ENCODE measurements at places on chromosomes 5 and 9. TPM values are rescaled to one million over a fixed set of nuclear protein-coding genes. Genes with fewer than 3 reads are reported as not detected.

SNCB gene
- total RNA-seq = 3.5 TPM

DNLZ gene
- total RNA-seq = 22.3 TPM

DNA sequence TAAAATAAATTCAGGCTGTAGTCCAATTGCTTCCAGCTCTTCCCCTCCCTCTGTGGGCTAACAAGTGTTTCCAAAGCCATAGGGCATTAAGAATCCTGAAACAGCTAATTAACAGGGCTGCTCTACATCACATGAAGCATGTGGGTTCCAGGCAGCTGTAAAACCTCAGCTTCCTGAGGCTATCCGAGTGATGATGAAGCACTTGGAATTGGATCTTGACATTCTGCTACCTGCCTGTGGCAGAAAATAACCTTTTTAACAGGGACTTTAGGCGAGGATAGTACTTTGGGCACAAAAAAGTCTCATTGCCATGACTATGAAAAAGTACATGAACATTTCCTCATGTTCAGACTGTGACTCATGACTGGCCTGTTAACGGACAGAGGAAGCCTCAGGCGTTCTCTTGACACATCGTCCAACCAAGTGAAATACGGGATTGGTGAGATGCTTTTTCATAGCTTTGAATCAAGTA, 107.2 kb downstream of the PDE4D start:
- no peaks in the 10 kb centered on the region for H3K27me3 ChIP-seq
- no peak overlapping the region for H3K27ac ChIP-seq
- no peak for DNase-seq
- no peaks in the 10 kb centered on the region for H3K4me1 ChIP-seq
- no peak overlapping the region for H3K4me3 ChIP-seq
- H3K36me3 ChIP-seq = no peaks in the 10 kb centered on the region

DND1 gene
- 2.3 TPM for total RNA-seq

- no peak overlapping the region for H3K27ac ChIP-seq
- DNase-seq = no peak
- no peak overlapping the region for H3K4me3 ChIP-seq
- H3K36me3 ChIP-seq = peaks cover 29% of the 10 kb centered on the region
These were observed 97.8 kb upstream of the C5orf63 start for GRCh38 chr5:127170918-127171600.

DNA sequence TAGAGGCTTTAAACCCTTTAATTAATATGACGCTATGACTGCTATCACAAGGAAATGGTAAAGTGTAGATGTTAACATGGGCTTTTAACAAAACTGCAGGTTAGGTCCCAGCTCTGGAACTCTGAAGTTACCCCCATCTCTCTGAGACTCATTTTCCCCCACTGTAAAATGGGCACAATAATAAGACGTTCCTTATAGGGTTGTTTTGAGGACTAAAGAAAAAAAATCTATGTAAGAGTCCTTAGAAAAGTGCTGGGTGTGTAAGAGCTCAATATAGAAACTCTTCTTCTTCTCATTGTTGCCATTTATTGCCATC, 45.8 kb upstream of the STK32A start:
- H3K36me3 ChIP-seq = no peaks in the 10 kb centered on the region
- H3K4me3 ChIP-seq = no peak overlapping the region
- DNase-seq = no peak

DNA sequence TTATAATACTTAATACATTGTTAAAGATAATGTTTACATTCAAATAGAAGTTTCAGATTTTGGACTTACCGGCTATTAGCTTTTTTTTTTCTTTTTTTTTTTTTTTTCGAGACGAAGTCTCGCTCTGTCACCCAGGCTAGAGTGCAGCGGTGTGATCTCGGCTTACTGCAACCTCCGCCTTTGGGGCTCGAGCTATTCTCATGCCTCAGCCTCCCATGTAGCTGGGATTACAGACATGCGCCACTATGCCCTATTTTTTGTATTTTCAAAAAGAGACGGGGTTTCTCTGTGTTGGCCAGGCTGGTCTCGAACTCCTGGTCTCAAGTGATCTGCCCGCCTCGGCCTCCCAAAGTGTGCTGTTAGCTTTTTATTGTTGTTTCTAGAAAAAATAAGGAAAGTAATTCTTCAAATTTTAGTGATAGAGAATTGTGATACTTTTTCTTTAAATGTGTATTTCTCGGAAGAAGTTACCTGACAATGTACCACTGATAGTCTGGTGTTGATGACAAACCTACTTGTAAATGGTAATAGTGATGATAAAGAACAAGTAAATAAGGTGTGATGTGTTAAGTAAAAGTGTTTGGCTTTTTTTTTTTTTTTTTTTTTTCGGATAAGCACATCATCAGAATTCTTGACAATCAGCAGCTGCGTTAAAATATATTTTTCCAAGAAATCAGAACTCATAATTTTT, 2.7 kb downstream of the CDC42SE2 start:
- no peaks in the 10 kb centered on the region for H3K27me3 ChIP-seq
- no peaks in the 10 kb centered on the region for H3K4me1 ChIP-seq
- no peak overlapping the region for H3K4me3 ChIP-seq
- H3K36me3 ChIP-seq = peaks cover 4% of the 10 kb centered on the region
- no peak overlapping the region for H3K27ac ChIP-seq

LRRC19 gene
- not detected for total RNA-seq

DNA sequence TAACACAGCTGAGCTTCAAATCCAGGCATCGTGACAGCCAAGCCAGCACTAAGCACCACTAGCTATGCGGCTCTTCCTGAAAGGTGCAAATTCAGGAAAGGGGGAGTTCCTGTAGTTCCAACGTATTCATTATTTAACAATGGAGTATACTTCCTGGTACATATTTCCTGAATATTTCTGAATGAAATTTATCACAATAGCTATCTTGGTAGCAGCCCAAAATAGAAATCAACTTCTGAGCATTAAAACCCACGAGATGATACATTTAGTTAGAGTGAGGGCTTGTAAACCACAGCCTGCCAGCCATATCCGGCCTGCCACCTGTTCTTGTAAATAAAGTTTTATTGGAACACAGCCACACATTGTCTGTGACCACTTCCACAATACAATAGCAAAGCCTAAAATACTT, 109.7 kb upstream of the RETREG1 start:
- H3K36me3 ChIP-seq = peaks cover 38% of the 10 kb centered on the region
- DNase-seq = no peak

FBP1 gene
- 1.9 TPM for total RNA-seq

DNA sequence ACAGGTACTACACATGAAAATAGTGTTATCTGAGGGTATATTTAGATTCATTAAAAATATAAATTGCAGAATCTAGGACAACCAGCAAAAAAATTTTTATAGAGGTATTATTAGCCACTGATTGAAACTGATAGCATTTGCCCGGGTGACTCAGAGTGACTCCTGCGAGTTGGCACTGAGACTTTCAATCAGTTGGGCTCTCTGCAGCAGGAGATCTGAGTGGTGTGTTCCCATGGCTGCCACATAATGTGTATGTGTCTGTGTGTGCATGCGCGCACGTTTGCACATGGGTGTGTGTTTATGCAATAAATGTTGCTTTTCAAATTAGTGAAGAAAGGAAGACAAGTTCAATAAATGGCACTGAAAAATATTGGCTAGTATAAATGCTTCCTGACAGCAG, 100.1 kb upstream of the MRPS30 start:
- no peaks in the 10 kb centered on the region for H3K4me1 ChIP-seq
- no peak overlapping the region for H3K4me3 ChIP-seq
- H3K27ac ChIP-seq = no peak overlapping the region
- no peaks in the 10 kb centered on the region for H3K36me3 ChIP-seq

GRCh38 chr5:123085638-123086286, 3.3 kb upstream of the PRDM6 start:
- H3K4me1 ChIP-seq = peaks cover 7% of the 10 kb centered on the region
- peak overlapping the region; percentile 84 for H3K4me3 ChIP-seq
- no peaks in the 10 kb centered on the region for H3K36me3 ChIP-seq
- DNase-seq = no peak
- H3K27ac ChIP-seq = no peak overlapping the region
- H3K27me3 ChIP-seq = peaks cover 57% of the 10 kb centered on the region

DNA sequence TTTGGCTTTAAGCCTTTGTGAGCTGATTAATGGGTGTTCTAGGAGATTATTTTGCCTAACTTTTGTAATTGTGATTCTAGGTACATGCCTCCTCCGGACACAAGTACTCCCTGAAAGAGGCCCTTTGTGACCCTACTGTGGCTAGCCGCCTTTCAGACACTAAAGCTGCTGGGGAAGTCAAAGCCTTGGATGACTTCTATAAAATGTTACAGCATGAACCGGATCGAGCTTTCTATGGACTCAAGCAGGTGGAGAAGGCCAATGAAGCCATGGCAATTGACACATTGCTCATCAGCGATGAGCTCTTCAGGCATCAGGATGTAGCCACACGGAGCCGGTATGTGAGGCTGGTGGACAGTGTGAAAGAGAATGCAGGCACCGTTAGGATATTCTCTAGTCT, 13.6 kb downstream of the ITGA1 start:
- H3K27ac ChIP-seq = no peak overlapping the region
- peaks cover 6% of the 10 kb centered on the region for H3K4me1 ChIP-seq

DNA sequence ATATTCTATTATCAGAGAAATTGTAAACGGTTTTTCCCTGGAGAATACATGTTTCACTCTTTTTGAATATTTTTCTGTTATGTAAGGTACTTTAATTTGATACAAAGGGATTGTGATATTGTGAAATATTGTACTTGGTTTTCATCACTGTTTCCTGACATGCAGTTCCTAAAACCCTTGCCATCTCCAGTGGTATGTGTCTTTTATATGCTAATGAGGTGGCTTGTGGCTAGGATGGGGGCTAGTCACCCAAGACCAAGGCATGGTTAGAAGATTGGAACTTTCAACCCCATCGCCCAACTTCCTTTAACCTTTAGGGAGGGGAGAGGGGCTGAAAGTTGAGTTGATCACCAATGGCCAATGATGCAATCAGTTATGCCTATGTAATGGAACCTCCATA, 160.6 kb downstream of the TAF11L14 start:
- no peak overlapping the region for H3K27ac ChIP-seq
- no peak overlapping the region for H3K4me3 ChIP-seq

DNA sequence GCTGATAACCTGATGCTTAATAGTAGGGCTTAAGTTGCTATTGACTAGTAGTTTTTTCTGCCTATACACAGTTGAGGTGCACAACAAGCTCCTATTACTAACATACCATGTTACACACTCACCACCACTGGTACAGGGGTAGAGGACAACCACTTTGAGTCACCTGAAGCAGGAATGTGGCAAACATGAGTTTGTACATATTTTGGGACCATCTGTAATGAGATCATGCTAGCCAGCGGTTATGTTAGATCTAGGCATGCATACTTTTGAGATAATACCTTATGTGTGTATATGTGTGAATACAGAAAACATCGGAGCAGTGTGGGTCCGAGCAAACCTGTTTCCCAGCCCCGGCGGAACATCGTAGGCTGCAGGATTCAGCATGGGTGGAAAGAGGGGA, 72.8 kb upstream of the NXNL2 start:
- peaks cover 21% of the 10 kb centered on the region for H3K36me3 ChIP-seq
- no peak overlapping the region for H3K27ac ChIP-seq
- no peaks in the 10 kb centered on the region for H3K27me3 ChIP-seq
- H3K4me1 ChIP-seq = 0 out of 2 replicates have a peak, but pooled peaks cover 5% of the 10 kb centered on the region
- no peak for DNase-seq

- DNase-seq = peak; percentile 70
- no peak overlapping the region for H3K4me3 ChIP-seq
- no peaks in the 10 kb centered on the region for H3K36me3 ChIP-seq
- H3K27ac ChIP-seq = no peak overlapping the region
- no peaks in the 10 kb centered on the region for H3K27me3 ChIP-seq
These were observed 55.5 kb upstream of the FUBP3 start for GRCh38 chr9:130523921-130524320.

- H3K36me3 ChIP-seq = no peaks in the 10 kb centered on the region
- no peak for DNase-seq
- no peak overlapping the region for H3K27ac ChIP-seq
- no peak overlapping the region for H3K4me3 ChIP-seq
These were observed 133.5 kb upstream of the PRR16 start for GRCh38 chr5:120330558-120330957.

DNA sequence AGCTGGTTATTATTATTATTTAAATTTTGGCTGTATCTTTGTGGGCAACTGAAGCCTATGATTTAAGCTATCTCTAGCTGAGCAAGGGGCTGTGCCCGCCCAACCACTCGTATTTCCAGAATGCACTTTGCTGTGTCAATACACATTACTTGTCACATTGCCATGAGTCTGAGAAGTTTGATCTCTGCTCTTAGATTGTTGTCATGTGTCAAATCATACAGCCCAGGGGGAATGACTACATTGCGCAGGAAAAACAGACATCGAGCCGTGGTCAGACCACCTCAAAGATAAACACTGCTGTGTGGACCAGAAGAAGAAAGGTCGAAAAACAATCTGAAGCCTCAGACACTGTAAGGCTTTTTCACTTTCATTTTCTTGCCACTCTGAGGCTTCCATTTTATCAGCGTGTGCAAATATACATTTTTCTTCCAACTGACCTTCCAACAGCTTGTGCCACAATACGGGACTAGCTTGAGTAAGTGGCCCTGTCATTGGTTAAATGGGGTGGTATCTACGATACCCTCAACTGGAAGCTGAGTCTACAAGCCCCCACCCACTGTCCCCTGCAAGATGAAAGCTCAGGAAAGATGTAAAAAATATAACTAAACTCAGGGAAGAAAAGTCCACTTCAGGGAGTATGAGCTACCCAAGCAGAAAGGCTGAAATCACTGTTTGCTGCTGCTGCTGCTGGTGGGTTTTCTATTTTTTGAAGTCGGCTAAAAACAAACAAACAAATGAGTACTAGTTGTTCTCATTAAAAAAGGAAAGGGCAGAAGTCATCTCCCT, 603.0 kb downstream of the BNC2 start:
- no peaks in the 10 kb centered on the region for H3K36me3 ChIP-seq
- no peaks in the 10 kb centered on the region for H3K27me3 ChIP-seq
- DNase-seq = peak; percentile 4
- no peak overlapping the region for H3K4me3 ChIP-seq
- H3K4me1 ChIP-seq = no peaks in the 10 kb centered on the region
- H3K27ac ChIP-seq = no peak overlapping the region
